ENCODE measurements at places on chromosomes 1 and 21. TPM values are rescaled to one million over a fixed set of nuclear protein-coding genes. Genes with fewer than 3 reads are reported as not detected.

CLCA4 gene
- polyA plus RNA-seq, result not detected

WNT4 gene
- not detected for polyA plus RNA-seq

OLFML3 gene
- polyA plus RNA-seq, result 149 TPM

KRTAP7-1 gene
- not detected for polyA plus RNA-seq

CDA gene
- 9.9 TPM for polyA plus RNA-seq

LINGO4 gene
- polyA plus RNA-seq, result not detected

BARHL2 gene
- polyA plus RNA-seq, result not detected

IFNLR1 gene
- polyA plus RNA-seq, result not detected

UMODL1 gene
- not detected for polyA plus RNA-seq

DFFA gene
- 52.5 TPM for polyA plus RNA-seq

HCN3 gene
- polyA plus RNA-seq, result 1.6 TPM

SELENBP1 gene
- 3.8 TPM for polyA plus RNA-seq

ITGB2 gene
- polyA plus RNA-seq, result 2.2 TPM

LEMD1 gene
- polyA plus RNA-seq, result not detected

LGALS8 gene
- 46.2 TPM for polyA plus RNA-seq

SPATA1 gene
- polyA plus RNA-seq, result 0.68 TPM

OR2AK2 gene
- polyA plus RNA-seq, result not detected

HRNR gene
- polyA plus RNA-seq, result not detected

EPHB2 gene
- 2.0 TPM for polyA plus RNA-seq

Data from GM23248 (cell line).